ENCODE measurements at places on chromosomes 4 and X.

- DNase-seq, result no peak
These were observed 28.0 kb downstream of the HNRNPDL start for GRCh38 chr4:82402196-82402775.

- no peak for DNase-seq
These were observed 140.4 kb downstream of the SLC10A7 start for GRCh38 chr4:146381263-146381872.

DNA sequence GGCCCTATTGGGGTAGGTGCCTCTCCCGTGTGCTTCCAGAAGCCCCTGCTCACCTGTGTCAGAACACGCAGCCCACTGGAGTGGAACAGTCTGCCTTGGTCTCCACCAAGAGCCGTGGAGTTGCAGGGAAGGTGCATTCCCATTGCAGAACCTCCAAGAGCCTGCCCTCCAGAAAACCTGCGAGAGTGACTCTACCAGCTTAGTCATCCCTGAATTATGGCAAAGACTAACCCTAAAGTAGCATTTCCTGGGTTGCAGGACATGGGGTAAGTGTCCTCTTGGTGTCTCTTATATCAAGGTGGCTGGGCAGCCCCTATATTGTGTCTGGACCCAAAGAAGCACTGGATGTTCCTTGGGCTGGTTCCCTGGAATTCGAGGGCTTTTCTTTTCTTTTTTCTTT is 224.6 kb downstream of the BCOR start:
- no peak for DNase-seq

DNA sequence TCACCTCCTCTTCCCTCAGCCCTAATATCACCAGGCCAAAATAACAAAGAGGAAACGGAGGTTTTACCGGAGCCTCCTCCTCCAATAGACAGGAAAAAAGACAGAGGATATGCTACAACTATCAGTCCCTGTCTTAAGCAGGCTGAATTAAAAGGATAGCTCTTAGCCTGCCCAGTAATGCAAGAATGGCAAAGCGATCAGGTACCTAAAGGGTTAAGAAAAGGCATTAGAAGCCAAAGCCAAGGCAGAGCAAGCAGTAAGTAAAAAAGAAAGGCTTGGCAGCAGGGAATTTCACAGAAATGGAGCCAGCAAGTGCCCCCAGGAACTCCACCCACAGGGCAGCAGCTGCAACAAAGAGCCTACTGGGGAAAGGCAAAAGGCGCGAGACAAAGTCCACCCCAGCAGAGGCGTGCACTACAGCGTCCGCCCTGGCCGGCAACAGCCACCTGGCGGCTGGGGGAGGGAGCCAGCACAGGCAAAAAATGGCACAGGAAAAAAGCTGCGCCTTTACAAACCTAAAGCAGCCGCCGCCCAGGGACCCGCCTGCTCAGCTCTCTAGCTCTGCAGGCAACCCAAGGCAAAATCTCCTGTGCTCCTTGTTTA is 220.6 kb upstream of the ZC4H2 start:
- no peak for DNase-seq

- no peak for DNase-seq
These were observed 1.6 kb upstream of the AP1S2 start for GRCh38 chrX:15856222-15856587.

- DNase-seq, result no peak
These were observed 1251.0 kb downstream of the PCDH18 start for GRCh38 chr4:136281307-136281706.

DNA sequence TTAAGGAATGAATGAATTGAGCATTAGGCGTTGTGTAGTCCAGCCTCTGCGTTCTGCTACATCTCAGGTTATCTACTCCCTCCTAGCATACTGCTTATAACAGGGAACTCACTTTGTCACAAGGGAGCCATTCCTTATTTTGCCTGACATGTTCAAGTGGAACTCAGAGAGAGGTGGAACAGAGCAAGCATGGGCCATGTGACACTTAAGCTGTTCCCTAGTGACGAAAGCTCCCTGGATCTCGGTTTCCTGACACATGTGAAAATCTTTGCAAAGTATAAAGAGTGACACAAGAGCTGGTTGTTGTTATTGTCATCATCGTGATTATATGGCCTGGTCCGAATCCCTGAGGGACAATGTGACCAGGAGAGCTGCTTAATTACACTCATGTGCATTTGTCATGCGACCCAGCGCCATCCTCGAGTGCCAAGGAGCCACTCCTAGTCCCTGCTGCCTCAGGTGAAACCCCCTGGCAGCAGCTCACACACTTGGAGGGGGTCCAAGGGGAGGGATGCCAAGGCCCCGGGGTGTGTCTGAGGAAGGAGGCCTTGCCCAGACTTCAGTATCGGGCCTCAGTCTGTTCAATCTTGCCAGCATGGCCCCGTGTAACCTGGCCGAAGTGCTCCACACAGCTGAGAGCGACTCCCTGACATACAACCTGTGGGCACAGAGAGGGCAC is 98.5 kb upstream of the MAP3K15 start:
- no peak for DNase-seq

- DNase-seq, result no peak
These were observed 148.8 kb upstream of the MID1 start for GRCh38 chrX:10769195-10769594.

DNA sequence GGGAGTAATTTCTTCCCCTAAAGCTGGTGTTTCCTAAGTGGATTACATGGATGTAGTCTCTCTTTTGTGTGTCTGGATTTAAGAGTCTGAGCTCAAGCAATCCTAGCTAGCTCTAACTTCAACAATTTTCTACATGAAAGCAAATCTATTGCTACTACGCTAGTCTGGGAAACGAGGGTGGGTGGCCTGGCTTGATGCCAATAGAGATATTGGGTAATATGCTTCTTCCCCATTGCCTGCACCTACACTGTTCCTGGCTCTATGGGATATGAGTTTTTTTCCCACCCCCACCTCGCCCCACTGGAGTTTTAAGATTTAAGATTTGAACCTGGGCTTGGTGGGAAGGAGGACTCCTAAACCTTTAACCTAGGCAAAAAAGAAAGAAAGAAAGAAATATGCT is 158.8 kb downstream of the RBM46 start:
- DNase-seq, result no peak

DNA sequence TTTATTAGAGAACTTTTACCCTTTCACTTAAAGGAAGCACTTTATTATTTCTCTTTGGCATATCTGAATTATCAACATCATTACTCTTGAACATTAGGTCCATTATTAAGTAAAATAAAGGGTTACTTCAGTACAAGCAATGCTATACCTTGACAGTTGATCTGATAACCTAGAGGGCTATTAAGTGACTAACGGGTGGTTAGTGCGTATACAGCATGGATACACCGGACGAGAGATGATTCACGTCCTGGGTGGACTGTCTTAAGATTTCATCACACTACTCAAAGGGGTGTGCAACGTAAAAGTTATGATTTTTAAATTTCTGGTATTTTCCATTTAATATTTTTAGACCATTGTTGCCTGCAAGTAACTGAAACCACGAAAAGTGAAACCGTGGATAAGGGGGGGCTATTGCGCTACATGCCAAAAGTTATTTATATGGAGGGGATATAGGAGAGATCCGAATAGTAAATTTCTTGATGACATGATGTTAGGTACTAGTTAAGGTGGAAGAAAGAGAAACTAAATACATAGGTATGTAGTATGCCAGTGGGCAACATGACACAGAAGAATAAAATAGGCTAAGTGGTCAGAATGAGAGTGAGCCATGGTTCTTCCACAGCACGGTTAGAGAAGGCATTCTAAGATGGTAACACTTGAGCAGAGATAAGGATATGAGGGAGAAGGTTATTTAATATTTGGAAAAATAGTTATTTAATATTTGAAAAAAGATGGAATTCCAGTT is 230.8 kb upstream of the ANKRD50 start:
- no peak for DNase-seq

DNA sequence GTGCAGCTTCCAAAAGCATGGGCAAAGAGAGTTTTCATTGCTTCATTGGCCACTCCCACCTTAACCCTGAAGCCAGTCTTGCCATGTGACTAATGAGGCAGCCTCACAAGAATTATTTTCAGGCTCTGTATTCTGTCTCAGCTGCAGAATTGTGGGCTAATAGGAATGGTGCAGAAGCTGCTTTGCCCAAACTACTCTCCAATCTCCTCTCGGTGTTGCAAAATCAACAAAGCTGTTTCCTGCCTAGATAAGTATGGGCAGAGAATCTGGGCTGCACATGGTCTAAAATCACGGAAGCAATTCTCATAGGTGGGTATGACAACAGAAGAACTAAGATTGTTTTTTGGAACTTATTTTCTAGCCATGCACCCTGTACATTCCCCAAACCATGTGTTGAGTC is 31.4 kb downstream of the PPP1R2C start:
- no peak for DNase-seq

- DNase-seq, result no peak
These were observed 147.3 kb downstream of the TBL1X start for GRCh38 chrX:9612146-9612505.

GRCh38 chr4:111748157-111748556 is 397.1 kb upstream of the FAM241A start:
- no peak for DNase-seq

GRCh38 chr4:159476886-159477285 is 374.0 kb downstream of the RAPGEF2 start:
- DNase-seq, result no peak

- DNase-seq, result no peak
These were observed 192.4 kb upstream of the NEIL3 start for GRCh38 chr4:177117256-177117655.

- DNase-seq, result peak; percentile 54
These were observed 84.8 kb downstream of the AFAP1 start for GRCh38 chr4:7854697-7855370.

- DNase-seq, result no peak
These were observed 241.0 kb upstream of the RASGEF1B start for GRCh38 chr4:81712714-81713113.

DNA sequence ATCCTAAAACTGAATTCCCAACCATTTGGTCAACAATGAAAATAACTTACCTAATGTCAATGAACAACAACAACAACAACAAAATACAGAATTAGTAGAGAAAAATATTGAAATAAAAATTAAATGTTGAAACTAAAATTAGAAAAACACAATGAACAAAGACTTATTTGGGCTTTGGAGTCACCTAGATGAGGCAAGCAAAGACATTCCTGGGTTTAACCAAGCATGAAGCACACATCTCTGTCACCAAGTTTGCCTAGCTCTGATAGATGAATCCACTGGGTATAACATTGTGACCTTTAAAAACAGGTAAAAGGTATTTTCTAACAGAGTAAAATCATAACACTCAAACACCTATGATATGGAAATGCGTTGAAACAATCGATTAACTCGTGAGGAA is 13.2 kb upstream of the SYTL5 start:
- no peak for DNase-seq

DNA sequence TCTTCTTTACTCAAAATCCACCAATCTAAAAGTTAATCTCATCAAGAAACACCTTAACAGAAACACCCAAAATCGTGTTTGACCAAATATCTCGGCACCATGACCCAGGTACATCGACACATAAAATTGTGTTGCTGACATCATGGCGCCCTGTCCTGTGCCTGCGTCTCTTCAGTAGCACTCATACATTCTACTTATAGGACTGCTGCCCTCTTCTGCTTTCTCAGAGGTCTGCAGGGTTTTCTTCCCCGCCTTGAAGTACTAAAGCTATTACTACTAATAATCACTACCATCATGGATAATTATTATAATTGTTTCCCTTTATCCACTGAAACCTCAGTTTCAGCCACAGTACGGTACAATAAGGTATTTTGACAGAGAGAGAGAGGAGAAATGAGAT is 1403.1 kb upstream of the TENM3 start:
- no peak for DNase-seq

DNA sequence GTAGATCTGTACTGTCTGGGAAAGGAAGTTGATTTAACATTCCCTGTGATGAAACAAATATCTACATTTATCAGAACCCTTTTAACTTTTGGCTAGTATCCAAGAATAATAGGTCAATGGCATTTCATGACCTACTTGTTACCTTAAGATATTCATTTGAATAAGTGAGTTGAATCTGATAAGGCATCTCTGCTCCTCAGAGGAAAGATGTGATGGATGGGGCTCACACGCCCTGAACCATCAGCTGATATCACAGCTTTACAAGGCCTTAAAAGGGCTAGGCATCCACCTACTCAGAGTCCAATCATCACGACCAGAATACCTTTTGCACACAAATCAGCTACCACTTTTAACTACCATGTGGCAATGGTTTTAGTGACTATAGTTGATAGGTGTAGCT is 90.2 kb upstream of the PDLIM3 start:
- DNase-seq, result no peak

DNA sequence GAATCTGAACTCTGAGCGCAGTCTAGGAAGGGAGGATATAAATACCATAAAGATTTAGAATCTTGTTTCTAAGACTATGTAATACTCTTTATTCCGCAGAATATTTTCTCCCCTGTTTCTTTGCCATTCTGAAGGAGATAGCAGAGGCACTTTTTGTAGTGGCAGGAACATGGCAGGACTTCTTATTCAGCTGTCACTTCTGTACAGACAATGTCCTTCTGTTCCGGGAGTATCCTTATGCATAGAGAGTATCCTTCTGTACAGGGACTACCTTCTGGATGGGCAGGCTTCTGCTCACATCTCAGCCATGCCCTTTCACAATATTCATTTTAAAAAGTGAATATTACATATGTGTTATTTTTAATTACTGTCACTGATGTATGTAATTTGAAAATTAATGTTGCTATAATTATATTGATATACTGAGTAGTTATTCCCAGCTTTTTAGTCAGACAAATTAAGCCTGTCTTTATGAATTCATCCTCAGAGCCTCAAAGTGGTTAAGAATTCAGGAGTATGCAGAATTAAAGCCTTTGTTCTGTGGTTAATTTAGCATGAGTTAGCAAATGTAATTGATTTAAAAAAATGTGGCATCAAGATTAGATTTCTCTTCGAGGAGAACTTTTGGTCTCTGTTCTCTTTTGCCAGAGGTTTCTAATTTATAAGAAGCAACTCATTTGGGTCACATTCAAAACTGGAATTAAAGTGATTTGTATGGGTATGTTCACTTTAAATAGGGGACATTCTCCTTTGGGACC is 174.4 kb downstream of the FHIP1A start:
- DNase-seq, result no peak

GRCh38 chr4:140755774-140756318 is 339 bp downstream of the TBC1D9 start:
- DNase-seq, result no peak

- DNase-seq, result no peak
These were observed 1.8 kb downstream of the NOP14 start for GRCh38 chr4:2961421-2961810.

Data from T-helper 9 cell (primary cell).